Stimulated activated CD4-positive, alpha-beta T cell treated with anti-CD3 and anti-CD28 coated beads, Interleukin-2, amount 100 ng/mL, for 24 hours (primary cell): ENCODE measurements at places on chromosomes 5 and 9.

DNA sequence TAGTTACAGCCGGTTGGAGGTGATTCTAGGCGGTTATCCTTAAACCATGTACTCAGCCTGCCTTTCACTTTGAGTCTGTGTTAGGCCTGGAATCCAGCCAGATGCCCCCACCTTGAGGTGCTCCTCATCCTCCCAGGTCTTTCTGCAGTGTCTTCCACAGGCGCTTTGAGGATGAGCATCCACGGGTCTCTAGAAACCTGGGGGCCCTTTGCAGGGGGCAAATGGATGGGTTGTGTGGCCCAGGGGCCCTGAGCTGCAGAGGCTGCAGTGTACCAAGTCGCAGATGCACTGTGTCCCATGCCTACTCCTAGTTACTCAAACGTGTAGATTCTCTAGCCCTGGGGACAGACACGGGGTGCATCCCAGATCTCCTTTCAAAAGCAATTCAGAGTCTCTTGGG, 242.1 kb upstream of the IRX1 start:
- DNase-seq = no peak

GRCh38 chr5:178672630-178673029, 45.8 kb upstream of the CLK4 start:
- no peak for DNase-seq

DNA sequence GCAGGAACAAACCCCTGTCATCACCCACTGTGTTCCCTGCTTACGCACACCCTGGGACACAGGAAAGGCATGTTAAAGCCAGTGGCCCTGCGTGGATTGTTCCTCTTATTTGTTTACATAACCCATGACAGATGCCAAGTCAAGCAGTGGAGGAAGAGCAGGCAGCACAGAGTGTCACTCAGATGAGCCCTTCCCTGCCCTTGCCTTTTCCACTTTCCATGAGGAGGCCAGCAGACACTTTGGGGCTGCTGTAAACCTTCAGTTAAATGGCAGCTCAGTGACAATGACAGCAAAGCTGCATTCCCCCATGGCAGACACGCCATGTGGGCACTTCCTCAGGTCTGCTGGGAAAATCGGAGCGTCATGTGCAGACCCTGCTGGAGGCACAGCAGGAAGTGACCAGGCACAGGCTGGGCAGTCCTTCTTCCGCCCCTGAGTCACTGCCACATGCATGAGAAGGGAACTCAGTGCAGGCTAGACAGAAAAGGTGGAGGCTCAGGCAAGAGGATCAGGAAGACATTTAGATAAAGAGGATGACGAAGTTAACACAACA, 216.8 kb upstream of the PIK3R1 start:
- no peak for DNase-seq

DNA sequence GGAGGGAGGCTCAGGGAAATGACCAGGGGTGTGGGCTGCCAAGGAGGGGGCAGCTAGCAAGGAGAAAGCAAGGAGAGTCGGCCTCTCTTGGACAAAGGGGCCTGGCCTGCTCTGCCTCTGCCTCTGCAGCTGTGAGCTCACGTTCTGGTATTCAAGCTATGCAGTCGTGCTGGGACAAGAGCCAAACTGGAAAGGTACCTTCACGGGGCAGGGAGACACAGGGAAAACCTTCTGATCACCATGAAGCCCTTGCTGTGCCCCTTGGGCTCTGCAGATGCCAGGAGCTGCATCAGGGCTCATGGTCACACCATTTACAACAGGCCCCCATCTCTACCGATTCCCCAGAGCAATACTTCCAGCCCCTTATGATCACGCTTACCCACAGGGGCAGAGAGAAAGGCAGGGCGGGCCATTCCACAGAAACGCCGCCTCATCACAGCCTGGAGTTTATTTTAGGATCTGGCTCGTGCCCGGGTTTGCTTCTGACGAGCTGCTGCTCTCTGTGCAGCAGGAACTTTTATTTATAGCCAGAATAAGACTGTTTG, 63.2 kb downstream of the PRRT1B start:
- DNase-seq = no peak

DNA sequence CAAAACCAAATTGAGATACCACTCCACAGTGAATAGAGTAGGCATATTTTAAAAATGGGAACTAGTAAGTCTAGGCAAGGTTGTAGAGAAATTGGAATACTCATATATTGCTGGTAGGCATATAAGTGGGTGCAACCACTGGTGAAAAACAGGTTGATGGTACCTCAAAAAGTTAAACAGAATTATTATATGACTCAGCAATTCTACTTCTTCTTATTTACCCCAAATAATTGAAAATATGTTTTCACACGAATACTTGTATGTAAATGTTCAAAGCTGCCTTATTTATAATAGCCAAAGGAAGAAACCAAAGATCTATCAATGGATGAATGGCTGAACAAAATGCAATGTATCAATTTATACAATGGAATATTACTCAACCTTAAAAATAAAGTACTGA, 79.1 kb downstream of the CDH9 start:
- no peak for DNase-seq
